ENCODE measurements at places on chromosomes 13 and 19.

GRCh38 chr19:48351341-48351752, 12.4 kb downstream of the TMEM143 start:
- peak; percentile 89 for DNase-seq

DNA sequence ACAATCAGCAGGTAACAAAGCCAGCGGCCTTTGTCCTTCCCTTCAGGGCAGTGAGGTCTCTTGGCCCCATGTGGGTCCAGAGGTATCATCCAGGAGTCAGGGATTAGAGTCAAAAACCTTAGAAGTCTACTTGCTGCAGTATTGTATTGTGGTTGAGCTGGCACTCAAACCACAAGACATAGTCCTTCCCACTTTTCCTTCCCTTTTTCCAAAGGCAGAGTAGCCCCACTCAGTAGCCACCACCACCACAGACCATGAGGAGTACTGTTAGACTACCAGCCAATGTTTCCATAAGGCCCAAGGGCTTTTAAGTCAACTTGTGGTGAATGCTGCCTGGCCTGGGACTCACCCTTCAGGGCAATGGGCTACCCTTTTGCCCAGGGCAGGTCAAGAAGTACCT, 27.1 kb upstream of the CCNA1 start:
- no peak for DNase-seq

GRCh38 chr13:102286326-102286725, 115.5 kb downstream of the FGF14 start:
- DNase-seq: no peak

DNA sequence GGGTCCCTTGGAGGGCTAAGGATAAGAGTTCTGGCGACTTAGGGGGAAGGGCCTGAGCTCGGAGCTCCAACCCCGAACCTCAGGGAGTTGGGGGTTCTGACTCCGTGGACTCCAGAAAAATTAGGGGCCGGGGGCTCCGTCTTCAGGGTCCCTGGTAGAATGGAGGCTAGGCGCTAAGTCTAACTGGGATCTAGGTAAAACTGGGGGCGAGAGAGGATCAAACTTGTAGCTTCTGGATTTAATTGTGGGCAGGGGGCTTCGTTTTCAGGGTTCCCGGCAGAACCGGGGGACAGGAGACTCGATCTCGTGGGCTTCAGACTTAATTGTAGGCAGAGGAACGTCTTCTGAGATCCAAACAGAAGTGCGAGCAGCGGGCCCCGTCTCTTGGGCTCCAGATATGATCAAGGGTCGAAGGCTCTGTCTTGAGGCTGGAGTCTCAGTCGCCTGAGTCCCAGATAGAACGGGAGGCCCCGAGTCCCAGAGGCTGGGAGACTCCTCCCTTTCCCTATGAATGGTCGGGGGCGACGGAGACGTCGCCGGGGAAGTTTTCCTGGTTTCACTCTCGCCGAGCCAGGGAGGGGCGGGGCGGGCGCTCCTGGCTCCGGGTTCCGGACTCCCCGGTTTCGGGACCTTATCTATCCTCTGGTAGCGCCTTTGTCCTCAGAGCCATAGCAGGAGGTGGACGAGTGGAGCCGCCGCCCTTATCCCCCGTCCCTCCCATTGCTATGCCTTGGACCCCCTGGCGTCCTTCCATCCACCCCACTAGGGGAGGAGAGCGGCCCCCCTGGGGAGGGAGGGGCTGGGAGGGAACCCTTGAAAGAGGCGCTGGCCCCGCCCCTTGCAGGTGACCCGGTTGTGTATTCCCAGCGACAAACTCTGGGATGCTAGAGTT, 1.3 kb downstream of the NECTIN2 start:
- no peak for DNase-seq

DNA sequence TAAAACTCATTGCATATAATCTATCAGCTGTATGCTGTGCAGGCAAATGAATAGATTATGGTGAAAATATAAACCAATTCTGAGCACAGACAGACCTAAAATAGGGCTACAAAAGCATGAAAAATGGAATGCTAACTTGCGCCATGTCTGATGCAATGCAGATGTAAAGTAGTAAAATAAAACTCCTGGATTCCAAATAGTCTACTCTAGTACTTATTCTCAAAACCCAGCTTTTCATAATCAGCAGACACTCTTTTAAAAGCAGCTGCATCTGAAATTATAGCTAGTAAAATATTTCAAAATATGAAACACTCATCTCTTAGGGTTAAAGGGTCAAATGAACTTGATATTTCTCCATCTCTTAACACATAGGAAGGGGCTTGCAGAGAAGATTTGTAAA, 4.7 kb upstream of the POMP start:
- DNase-seq: no peak

DNA sequence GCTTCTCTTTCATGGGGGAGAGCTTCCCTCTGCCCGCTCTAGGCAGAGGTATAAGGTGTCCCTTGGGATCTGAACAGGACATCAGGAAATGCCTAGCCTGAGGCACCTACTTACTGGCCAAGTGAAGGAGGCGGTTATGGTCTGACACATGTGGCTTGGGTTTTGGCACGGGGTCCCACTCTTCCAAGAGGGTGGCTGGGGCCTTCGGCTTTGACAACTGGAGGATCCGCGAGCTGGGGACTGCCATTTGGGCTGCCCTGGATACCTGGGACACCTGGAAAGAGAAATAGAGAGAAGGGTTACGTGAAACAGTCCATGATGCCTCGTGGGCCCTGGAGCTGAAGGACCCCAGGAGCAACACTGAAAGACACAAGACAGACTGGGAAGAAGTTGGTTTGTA, 22.4 kb upstream of the MIER2 start:
- no peak for DNase-seq

GRCh38 chr13:44879452-44880058, 109.7 kb downstream of the NUFIP1 start:
- DNase-seq: no peak

GRCh38 chr19:45419396-45419795, 4.3 kb downstream of the ERCC1 start:
- DNase-seq: no peak

GRCh38 chr13:80430561-80430960, 89.6 kb upstream of the SPRY2 start:
- DNase-seq: no peak

DNA sequence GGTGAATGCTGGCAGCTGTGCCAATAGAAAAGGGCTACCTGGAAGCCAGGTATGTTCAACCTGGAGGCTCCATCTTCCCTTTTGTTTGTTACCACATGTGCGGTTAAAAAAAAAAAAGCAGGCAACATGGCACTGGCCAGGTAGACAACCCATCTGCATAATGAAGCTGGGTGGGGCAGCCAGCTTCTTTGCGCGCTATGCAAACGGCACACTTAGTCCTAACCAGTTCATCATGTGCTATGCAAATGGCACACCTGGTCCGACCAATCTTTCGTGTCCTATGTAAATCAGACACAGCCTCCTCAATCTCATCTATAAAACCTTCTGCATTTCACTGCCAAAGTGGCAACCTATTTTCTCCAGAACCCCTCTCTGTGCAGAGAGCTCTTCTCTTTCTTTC, 11.3 kb upstream of the IGSF23 start:
- DNase-seq: no peak

DNA sequence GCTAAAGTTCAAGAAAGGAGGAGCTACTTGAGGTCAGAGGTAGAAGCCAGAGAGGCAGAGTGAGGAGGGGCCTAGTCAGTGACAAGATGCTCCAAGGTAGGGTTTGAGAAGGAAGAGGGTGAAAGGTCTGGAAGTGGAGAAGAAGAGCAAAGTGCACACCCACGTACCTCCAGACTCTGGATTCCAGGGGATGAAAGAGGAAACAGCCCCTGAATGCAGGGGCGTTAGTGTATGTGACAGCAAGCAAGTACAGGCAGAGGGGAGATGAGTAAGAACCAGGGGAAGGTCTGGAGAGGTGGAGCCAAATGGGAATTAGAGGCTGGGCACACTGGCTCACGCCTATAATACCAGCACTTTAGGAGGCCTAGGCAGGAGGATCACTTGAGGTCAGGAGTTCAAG, 8.7 kb downstream of the RPS28 start:
- DNase-seq: no peak

DNA sequence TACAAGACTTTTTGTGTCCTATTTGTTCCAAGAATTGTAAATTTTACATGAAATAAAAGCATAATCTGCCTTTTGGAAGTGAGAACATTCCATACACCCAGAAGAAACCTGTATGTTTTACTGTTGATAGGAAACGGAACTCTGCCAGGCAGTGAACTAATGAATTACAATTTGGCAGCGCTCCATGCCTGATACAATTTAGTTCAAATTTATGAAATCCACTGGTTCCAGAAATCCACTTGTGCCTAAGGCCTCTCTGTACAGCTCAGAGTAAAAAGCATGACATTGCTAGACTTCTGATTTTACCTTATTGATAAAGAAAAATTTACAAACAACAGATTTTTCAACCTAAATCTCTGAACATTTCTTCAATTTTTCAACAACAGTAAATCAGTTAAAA, 78.1 kb downstream of the PCDH9 start:
- DNase-seq: no peak

GRCh38 chr19:6988257-6988656, 33.0 kb downstream of the MBD3L2B start:
- DNase-seq: no peak

DNA sequence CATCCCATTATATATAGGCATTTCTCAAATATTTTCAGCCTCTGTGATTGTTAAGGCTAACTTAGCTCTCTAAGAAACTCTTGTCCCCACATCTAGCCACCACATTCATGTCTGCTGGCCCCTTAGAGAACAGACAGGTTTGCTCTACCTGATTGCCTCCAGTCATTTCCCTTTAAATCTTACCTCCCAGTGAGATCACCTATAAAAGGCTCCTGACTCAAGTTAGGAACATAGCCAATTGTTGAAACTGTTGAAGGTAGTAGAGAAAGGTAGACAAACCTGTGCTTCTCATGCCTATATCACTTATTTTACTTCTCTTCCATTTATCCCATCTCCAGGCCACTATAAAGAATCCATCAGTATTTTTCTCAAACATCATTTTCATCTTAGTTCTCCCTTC, 771.4 kb downstream of the DIAPH3 start:
- no peak for DNase-seq

DNA sequence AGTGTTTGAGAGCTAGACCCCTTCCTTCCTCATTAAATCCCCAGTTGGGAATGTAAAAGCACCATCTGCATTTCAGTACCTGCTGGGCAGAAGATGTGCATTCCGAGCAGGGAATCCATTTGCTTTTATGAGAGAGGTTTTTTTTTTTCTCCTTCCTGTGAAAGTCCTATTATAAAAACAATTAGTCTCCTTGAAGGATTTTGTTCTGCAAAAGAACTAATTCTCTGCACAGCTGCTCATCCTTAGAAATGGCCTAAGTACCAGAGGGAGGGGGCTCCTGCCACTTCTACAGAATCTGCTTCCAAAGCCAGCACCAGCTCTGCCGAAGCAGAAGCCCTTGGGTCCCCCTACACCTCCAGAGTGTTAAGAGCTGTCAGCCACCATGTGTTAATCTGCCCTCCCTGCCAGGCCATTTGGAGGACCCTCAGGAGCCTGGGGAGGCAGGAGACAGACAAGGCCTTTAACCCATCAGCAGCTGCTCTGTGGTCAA, 36.4 kb upstream of the SERPINE3 start:
- DNase-seq: no peak

- DNase-seq: peak; percentile 41
Observed at GRCh38 chr13:97125810-97126738, 96.1 kb upstream of the MBNL2 start.

DNA sequence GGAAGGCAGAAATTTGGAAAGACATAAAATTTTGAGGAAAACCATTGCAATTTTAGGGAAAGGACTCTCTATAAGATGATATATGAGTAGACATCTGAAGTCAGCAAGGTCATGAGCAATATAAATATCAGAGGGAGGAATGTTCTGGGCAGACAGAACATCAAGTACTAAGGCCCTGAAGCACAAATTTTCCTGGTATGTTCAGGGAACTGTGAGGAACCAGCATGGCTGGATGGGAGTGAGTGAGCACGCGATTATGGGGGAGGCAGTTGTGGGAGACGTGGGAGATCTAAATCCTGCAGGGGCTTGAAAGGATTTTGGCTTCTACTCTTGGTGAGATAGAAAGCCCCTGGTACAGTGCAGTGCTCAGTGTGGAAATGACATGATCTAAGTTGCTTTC, 112.0 kb downstream of the TBC1D4 start:
- DNase-seq: no peak

DNA sequence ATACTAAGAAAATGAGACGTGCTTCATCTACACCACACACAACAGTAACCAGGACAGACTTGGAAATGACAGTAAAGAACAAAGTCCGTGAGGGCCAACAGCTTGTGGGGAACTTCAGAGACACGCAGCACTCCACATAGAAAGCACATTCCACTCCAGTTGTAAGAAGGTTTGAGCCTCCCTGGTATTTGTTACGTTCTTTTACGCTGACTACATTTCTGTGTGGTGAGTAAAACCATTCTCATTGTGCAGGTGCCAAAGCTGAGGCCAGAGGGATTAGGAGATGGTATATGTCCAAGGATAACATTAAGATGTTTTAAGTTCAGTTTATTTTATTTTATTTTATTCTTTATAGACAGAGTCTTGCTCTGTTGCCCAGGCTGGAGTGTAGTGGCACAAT, 1189.9 kb downstream of the UQCRFS1 start:
- DNase-seq: no peak

DNA sequence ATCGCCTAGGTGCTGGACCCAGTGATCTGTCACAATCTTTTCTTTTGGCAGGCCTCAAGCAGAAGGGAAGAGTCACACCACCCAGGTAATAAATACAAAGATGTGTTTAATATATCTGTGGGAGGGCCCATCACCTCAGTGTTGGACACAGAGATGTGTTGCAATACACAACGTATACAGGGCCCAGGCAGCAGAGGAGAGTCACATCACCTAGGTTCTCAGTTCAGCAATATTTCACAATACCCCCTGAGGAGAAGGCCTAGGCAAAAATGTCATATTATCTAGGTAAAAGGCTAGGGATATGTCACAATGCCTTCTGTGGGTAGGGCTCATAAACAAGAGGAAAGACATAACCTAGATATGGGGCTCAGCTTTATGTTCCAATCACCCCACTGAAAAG, 53.5 kb upstream of the ZNF728 start:
- no peak for DNase-seq

GRCh38 chr13:113485545-113485944, 5.0 kb downstream of the DCUN1D2 start:
- DNase-seq: no peak

GRCh38 chr13:31890946-31891345, 140.6 kb upstream of the FRY start:
- no peak for DNase-seq

DNA sequence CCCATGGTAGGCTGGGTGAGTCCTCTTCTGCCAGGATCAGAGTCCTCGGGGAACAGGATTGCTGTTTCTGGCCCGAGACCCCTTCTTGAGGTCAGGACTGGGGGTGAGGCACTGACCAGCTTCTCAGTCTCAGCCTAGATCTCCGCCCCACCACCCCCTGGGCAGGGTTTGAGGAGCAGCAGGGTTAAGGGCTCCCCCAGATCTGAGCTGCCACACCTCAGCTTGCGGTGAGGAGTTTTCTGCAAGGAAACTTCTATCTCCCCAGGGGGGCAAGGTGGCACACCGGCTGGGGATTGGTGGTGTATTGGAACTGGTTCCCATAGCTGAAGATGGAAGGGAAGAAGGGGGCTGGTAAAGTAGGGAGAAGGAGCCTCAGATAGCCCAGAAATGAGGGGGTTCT, 19.5 kb downstream of the CHST8 start:
- DNase-seq: no peak

Data from activated T-cell treated with anti-CD3 and anti-CD28 coated beads, Interleukin-2, amount 50 U/mL, for 24 hours (primary cell).